ENCODE measurements at places on chromosomes 2 and 18. TPM values are rescaled to one million over a fixed set of nuclear protein-coding genes. Genes with fewer than 3 reads are reported as not detected.

- no peak overlapping the region for H3K27ac ChIP-seq
- DNase-seq = no peak
- no peak overlapping the region for H3K4me3 ChIP-seq
These were observed 452.3 kb downstream of the GALR1 start for GRCh38 chr18:77701977-77702376.

DNA sequence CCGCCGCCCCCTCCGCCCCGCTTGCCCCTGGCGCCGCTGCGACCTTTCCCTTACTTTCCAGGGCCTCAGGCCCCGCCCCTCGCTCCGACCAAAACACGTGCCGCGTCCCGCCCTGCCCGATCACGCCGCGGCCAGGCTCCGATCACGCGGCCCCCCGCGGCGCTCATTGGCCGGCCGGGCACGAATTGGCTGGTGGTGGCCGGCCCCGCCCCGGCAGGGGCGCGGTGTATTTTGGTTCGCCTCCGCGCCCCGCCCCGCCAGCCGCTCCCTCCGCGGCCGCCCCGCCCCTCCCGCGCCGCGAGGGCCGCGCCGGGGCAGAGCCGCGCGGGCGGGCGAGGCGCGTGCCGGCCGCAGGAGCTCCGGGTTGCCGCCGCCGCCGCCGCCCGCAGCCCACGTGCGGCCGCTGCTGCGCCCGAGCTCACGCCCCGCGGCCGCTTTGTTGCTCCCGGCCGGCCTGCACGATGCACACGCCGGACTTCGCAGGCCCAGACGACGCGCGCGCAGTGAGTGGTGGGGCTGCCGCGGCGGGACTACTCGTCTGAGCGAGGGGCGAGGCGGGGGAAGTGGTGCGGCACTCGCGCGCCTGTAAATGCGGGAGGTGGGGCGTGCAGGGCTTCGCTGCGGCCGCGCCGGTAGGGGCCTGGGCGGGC lies at the start of gene KLF11:
TSS of gene KLF11 (plus strand) at position 295 of the 650 bp plus-strand sequence. CDS start at position 462, 167 bp downstream.
- H3K4me1 ChIP-seq = peaks cover 23% of the 10 kb centered on the region
- peak; percentile 79 for DNase-seq
- peak within 1 kb of the TSS; percentile 86 for H3K27ac ChIP-seq
- no peaks in the 10 kb centered on the region for H3K27me3 ChIP-seq
- peaks cover 18% of the 10 kb centered on the region for H3K36me3 ChIP-seq

DNA sequence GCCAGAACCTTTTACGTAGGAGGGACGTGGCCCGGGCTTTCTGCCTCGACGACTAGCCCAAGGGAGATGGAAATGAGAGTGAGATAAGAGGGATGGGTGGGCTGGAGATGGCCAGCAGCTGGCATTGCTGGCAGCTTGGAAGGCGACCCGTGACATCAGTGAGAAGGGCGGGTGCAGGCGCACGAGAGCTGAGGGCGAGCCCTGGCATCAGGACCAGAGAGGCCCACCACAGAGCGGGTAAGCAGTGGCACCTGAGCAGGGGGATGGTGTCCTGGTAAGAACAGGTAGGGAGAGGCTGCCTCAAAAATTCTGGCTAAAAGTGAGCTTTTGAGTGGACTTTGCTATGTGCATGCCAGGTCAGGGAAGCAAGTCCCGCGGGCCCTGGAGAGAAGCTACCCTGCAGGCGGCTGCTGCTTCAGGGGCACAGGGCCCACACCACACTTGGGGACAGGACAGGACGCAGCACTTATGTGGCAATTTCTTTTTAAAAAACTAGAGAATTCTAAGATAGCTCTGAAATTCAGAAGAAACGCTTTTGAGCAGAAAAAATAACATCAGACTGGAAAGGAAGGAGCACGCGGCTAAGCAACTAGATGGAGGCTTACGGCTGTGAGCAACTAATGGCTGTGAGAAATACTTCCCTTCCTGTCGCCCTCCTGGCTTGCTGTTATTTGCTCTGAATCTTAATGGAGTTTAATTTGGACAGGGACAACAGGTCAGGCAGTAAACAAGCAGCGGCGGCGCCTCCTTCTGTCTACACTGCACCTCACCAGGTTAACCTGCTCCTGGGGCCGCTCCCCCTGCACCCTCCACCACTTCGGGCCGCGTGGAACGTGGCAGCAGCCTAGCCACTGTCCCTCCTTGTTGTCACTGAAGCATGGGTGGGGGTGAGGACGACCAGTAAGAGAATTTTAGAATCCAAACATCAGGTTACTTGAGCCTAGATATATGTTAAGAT lies 20.5 kb downstream of the THAP4 start:
- peaks cover 12% of the 10 kb centered on the region for H3K36me3 ChIP-seq
- no peak overlapping the region for H3K4me3 ChIP-seq
- no peak for DNase-seq
- H3K27me3 ChIP-seq = no peaks in the 10 kb centered on the region

DNA sequence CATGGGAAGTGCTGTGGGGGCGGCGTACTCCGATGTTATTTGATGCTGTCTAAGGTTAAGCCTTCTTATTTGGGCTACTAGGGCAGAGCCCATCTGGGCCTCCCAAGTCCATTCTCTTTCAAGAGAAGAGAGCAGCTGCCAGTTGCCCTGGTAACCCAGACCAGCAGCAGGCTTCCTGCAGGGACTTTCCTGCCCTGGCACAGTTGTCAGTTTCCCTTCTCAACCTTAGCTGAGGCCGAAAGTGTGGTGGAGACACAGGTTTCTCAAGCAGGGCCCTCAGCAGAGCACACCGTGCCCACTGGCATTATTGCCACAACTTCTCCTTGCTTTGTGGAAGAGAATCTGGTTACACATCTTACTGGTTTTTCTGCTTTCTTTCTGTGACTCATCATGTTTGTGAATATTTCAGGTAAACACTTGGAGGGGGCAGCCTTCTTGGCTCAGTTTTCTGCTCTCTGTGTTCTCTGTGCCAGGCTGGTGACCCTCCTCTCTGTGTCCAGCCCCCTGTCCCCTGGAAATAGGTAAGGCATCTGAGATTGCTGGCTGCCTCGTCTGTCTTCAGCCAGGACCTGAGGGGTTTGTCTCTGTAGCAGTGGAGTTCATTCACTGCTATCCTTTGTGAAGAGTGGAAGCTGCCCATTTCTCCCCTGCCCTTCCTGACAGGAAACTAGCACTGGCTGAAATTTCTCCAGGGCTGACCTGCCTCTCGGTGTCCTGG lies 111.0 kb downstream of the B3GNT2 start:
- H3K4me1 ChIP-seq = peaks cover 78% of the 10 kb centered on the region
- no peaks in the 10 kb centered on the region for H3K27me3 ChIP-seq
- H3K4me3 ChIP-seq = peak overlapping the region; percentile 42
- H3K27ac ChIP-seq = peak overlapping the region; percentile 62

DNA sequence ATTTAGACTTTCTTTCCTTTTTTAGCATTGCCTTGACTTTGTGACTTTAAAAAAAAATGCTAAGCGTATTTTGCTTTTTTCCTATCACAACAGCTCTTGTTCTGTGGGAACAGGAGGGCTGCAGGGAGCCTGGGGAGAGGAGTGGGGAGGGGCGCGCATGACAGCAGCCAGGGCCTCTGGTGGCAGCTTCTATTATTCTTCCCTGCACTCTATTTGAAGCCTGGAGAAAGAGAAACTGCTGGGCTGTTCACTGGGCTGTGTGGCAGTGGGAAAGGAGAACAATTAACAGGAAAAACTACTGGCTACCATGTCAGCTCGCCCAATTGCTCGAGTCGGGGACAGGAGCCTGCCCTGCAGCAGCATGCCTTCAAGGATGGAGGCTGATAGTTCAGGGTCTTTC lies 119.0 kb upstream of the ZBTB14 start:
- no peak overlapping the region for H3K27ac ChIP-seq
- H3K4me3 ChIP-seq = no peak overlapping the region
- no peak for DNase-seq
- H3K36me3 ChIP-seq = no peaks in the 10 kb centered on the region
- no peaks in the 10 kb centered on the region for H3K4me1 ChIP-seq

Gene HEATR5B
- 42.6 TPM for total RNA-seq

GRCh38 chr2:131043199-131044074 lies 49.8 kb downstream of the FAM168B start:
- no peak overlapping the region for H3K4me3 ChIP-seq
- peaks cover 19% of the 10 kb centered on the region for H3K36me3 ChIP-seq
- peaks cover 11% of the 10 kb centered on the region for H3K4me1 ChIP-seq
- peaks cover 5% of the 10 kb centered on the region for H3K27me3 ChIP-seq
- DNase-seq = no peak

Gene CPO
- total RNA-seq = not detected

- H3K4me3 ChIP-seq = peak overlapping the region; percentile 70
- H3K27ac ChIP-seq = no peak overlapping the region
- H3K27me3 ChIP-seq = peaks cover 45% of the 10 kb centered on the region
- no peak for DNase-seq
- peaks cover 50% of the 10 kb centered on the region for H3K4me1 ChIP-seq
These were observed 1.8 kb upstream of the TBR1 start for GRCh38 chr2:161414042-161415033.

Gene VWA3B
- not detected for total RNA-seq

DNA sequence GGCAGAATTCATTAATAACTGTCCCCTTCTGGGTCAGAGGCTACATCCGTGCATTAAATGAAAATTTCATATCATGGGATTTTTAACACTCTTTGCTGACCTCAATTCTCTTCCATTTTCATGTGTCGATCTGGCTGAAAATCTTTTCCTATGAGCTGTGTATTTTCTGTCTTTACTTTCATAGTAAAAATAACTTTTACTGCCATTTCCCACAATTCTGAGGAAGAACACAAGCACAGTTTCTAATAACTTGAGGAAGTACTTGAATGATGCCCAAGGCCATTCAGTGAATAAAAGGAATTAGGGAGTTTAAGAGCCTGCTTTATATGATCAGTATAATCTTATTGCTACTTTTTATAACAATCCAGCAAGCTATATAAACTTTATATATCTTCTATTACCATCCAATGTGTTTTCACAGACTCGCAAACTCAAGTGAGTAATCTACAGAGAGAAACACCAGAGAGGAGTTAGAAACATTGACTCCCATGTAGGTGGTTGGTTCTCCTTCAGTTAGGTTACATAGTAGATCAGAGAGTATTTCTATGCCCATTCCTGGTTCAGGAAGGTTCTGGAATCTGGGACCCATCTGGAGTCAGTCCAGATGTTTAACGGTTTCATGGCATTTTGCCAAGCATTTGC lies 340.0 kb downstream of the FBXO15 start:
- H3K4me3 ChIP-seq = no peak overlapping the region
- no peak overlapping the region for H3K27ac ChIP-seq
- H3K36me3 ChIP-seq = no peaks in the 10 kb centered on the region
- no peaks in the 10 kb centered on the region for H3K27me3 ChIP-seq
- no peaks in the 10 kb centered on the region for H3K4me1 ChIP-seq

Gene IL36A
- not detected for total RNA-seq

Gene KCNG2
- total RNA-seq = not detected

DNA sequence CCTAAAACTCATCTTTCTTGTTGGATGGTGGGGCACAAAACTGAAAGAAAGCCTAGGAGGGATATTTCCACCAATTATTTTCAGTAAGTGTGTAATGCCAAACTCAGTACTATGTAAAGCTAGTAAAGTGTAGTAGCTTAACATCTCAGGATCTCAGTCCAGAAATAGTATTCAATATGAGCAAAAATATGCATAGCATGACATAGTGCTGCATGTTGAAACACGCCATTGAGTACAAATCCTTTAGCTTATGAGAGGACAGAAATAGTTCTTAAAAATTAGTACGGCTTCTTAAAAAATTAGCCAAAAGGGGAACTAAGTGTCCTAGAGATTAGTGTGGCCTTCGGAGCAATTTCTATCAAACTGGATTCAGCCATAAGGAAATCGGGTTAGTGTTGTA lies 21.7 kb upstream of the ATL2 start:
- H3K27ac ChIP-seq = no peak overlapping the region
- no peak overlapping the region for H3K4me3 ChIP-seq
- H3K27me3 ChIP-seq = peaks cover 2% of the 10 kb centered on the region
- DNase-seq = no peak

GRCh38 chr2:144522897-144523595 lies 3.1 kb upstream of the ZEB2 start:
- peak overlapping the region; percentile 91 for H3K4me3 ChIP-seq
- H3K27me3 ChIP-seq = no peaks in the 10 kb centered on the region
- peak overlapping the region; percentile 30 for H3K27ac ChIP-seq
- no peak for DNase-seq

Gene RUFY4
- 0.53 TPM for total RNA-seq

Gene LTBP1
- 0.07 TPM for total RNA-seq

GRCh38 chr2:20300656-20301055 lies 50.0 kb downstream of the PUM2 start:
- no peak for DNase-seq
- H3K36me3 ChIP-seq = peaks cover 74% of the 10 kb centered on the region
- H3K27me3 ChIP-seq = no peaks in the 10 kb centered on the region
- H3K4me1 ChIP-seq = no peaks in the 10 kb centered on the region
- H3K4me3 ChIP-seq = no peak overlapping the region
- no peak overlapping the region for H3K27ac ChIP-seq

DNA sequence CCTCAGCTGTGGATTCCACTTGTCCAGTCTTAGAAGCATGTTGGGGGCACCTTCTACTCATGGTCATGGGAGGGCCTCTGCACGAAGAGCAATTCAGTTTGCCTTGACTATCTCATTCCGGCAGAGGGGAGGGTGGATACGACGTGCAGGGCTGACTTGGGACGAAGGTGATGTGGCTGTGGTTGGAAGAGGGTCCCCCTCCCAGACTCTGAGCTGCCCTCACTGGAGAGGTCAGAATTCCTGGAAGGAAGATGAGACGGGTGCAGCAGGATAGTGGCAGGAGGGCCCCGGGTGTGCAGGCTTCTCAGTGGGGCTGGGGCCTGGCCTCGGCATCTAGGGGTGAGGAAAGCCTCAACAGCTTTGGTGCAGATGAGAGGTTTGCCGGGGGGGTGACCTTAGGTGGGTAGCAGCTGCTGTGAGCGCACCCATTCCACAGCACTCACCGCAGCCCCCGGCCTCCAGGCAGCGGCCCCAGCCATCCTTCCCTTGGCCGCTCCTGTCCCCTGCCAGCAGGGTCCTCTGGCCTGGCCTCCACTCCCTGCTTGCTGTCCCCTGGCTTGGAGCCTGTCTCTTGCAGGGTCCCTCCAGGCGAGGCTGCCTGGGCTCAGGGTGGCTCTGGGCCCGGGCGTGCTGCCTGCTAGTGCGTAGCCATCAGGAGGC lies 3.2 kb downstream of the RNPEPL1 start:
- H3K27me3 ChIP-seq = no peaks in the 10 kb centered on the region
- peaks cover 39% of the 10 kb centered on the region for H3K4me1 ChIP-seq
- DNase-seq = no peak
- H3K4me3 ChIP-seq = no peak overlapping the region
- H3K27ac ChIP-seq = no peak overlapping the region
- H3K36me3 ChIP-seq = peaks cover 29% of the 10 kb centered on the region

Gene FAM210A
- 13.9 TPM for total RNA-seq

GRCh38 chr2:70708376-70709199 lies 59.4 kb downstream of the ADD2 start:
- no peak overlapping the region for H3K27ac ChIP-seq
- no peaks in the 10 kb centered on the region for H3K27me3 ChIP-seq
- peaks cover 47% of the 10 kb centered on the region for H3K36me3 ChIP-seq
- no peak overlapping the region for H3K4me3 ChIP-seq
- no peaks in the 10 kb centered on the region for H3K4me1 ChIP-seq
- DNase-seq = no peak

Measured in activated B cell treated with CpG ODN at 0.5 μM for 24 hours (primary cell).